Adipocyte (in vitro differentiated cells): ENCODE measurements at places on chromosomes 12 and 14.
A peak's percentile ranks its signal among the peaks of the same experiment; 100 is the strongest.

GRCh38 chr12:104011253-104011652 is 38.7 kb downstream of the GLT8D2 start:
- peak; percentile 91 for DNase-seq

- DNase-seq, result no peak
Observed at GRCh38 chr14:30385925-30386324, 173.0 kb upstream of the G2E3 start.

DNA sequence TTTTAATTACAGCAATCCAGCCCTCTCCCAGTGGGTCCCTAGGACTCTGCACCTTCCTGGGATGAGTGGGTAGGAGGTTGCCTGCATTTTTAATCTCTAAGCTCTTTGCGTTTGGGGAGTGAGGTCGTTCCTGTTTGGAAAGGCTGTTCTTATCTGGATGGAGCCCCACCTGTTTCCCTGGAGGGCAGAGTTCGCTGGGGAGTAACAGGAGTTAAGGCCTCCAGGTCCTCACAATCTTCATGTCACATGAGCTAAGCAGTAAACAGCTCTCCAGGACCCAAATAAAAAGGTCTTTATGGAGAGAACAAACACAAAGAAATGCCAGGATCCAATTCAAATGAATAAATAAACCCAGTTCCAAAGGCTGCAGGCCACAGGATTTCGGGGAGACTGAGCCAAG is 56.0 kb upstream of the RFLNA start:
- DNase-seq, result no peak

DNA sequence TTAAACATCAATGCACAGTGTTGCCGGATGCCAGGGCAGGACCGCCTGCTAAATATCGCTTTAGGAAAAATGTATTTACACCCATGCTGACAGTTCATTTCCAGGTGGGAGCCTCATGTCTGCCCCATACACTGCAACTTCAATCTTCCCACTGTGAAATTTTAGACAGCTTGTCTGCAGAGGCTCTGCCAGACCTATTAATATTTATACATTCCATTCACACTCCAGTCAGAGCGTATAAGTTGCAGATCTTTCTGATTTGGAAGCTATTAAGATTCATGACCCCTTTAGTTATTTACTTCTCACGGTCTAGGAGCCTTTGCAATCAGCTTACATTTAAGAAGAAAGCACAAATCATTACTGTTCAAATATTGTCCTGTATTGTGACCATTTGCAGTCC is 357.4 kb downstream of the ATP23 start:
- DNase-seq, result no peak

DNA sequence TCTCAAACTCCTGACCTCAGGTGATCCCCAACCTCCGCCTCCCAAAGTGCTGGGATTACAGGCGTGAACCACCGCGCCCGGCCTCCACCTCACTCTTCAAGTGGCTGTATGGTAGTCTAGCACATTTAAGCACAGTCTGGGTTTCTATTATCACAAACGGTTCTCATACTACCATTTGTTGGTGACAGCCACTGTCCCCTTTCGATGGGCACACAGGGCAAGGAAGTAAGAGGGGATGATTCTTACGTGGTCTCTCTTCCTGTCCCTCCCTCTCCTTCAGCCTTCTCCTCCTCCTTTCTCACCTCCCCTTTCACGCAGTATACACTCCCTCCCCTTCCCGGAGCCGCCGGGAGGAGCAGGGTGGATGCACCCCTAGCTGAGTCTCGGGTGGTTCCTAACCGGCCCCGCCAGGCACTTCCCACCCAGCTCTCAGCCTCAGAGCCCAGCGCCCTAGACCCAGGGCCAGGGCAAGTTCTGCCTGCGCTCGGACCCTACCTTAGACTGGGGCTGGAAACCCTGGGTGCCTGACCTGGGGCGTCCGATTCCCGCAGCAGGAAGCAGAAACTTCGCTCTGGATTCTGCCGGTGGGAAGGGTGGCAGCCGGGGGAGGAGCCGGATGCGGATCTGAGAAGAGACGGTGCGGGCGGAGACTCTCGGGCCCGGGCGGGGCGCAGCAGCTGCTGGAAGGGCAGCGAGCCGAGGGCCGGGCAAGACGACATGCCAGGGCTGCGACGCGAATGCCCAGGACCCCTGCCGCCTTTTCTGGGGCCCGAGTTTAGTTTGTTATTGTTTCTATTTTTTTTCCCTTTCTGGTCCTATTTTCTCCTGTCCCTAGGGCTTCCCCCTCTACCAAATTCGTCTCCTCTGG is at the start of gene TEP1:
TSS of gene TEP1 (minus strand) at position 626 of the 868 bp plus-strand sequence. CDS start 5,062 bp downstream, outside the sequence.
- peak; percentile 95 for DNase-seq

DNA sequence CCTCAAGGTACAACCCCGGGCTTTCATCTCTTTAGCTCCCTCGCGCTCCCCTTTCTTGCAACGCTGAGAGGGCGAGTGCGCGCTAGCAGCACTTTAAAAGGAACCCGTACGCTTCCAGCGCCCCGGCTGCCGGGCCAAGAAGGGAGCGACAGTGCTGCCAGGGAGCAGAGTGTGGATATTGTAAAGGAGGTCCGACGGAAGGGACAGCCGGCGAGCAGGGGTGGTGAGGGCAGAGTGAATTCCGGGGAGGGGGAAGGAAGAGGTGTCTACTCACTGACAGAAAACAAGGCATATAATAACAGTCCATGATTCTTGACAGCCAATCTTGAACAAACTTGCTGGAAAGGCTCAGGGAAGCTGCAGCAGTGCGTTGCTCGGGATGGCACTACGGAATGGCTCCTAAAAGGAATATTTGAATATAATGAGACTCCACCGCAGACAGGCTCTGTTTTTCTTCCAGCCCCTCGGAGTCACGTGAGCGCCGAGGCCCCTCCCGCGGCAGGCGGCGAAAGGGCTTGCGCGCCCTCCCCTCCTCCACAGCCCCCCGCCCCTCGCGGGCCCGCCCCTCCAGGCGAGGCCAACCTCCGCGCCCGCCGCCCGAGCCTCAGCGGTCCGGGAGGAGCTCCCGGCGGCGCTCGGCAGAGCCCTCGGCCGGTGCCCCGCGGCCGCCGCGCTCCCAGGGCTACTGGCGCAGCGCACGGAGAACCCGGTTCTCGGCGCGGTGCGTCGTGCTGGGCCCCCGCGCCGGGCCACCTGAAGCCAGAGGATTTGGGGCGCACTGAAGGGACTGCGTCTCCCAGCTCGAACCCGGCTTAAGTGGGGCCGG is 3.4 kb downstream of the BMP4 start:
- peak; percentile 94 for DNase-seq

- DNase-seq, result no peak
Observed at GRCh38 chr12:121766290-121767039, 27.0 kb downstream of the RHOF start.

DNA sequence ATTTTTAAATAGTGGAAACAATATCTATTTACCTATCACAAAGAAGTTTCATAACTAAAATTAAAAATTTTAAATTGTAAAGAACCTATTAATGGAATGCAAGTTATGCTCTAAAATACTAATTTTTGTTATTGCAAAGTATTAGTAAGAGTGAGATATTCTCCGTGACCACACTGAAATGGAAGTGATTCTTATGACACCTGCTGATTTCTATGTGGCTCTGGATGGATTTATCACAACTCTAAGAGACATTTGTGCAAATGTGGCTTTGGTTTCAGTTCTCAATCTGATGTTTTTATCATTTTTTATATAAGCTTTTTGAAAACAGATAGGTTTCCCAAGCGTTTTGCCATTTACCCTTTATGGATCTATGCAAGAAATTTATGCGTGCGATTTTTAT is 497.8 kb downstream of the NAV3 start:
- DNase-seq, result no peak

DNA sequence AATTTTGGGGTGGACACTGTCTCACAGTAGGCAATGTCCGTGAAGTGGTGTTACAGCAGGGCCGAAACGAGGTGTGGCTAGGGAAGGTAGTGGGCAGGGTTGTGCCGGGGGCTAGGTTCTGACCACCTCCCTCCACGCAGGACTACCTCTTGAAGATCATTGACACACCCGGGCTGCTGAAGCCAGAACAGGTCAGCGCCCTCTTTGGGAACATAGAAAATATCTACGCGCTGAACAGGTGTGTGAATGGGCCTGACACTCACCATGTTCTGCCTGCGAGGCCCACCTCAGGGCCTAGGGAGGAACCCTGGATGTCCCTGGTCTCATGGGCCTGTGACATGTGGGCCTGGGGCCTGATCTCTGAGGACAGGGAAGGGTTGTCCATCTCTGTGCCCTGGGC is 24.6 kb downstream of the PLEKHG3 start:
- DNase-seq, result no peak

DNA sequence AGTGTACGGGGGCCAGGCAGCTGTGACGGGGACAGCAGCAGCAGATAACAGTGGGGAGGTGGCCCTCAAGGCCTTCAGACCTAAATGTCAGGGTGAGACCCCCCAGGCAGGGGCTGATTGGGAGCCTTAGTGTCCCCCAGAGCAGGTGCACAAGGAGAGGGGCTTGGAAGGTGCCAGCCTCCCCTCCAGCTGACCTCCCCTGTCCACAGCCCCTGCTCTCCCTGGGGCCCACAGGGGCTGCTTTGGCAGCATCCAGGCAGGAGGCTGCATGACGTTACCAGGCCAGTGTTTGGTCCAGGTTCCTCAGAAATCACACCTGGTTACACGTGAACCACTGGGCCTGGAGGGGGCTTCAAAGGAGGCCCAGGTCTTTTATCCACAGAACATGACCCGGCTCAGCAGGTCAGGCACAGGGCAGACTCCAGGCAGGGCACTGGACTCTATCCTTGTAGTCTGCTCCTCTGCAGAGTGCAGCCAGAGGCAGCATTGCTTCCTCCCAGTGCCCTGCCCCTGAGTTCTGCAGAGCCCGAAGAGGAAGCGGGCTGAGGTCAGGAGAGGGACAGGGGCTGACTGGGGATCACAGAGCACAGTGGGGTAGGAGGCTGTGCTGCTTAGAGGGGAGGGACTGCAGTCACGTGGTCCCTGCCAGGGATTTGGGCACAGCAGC is 2.6 kb upstream of the TRMT61A start:
- no peak for DNase-seq

DNA sequence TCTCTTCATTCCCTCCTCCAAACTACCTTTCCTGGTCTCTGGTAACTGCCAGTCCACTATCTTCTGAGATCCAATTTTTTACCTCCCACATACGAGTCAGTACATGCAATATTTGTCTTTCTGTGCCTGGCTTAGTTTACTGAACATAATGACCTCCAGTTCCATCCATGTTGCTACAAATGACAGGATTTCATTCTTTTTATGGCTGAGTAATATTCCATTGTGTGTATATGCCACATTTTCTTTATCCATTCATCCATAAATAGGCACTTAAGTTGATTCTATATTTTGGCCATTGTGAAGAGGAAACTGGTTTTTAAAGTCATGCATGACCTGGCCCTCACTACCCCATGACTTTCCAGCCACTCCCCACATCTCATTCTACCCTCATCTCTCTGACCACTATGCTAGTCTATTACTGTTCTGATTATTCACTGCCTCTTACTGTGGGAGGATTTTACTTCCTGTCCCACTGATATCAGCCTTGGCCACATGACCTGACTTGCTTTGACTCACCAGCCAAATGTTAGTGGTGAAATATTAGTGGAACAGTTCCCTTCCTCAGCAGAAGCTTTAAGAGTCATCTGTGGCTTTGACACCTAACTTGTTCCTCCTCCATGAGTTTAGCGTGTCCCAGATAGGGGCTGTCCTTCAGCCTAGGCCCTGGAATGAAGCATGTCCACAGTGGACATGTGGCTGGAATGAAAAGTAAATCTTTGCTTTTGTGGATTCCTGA is 52.2 kb downstream of the GOLGA5 start:
- peak; percentile 28 for DNase-seq

DNA sequence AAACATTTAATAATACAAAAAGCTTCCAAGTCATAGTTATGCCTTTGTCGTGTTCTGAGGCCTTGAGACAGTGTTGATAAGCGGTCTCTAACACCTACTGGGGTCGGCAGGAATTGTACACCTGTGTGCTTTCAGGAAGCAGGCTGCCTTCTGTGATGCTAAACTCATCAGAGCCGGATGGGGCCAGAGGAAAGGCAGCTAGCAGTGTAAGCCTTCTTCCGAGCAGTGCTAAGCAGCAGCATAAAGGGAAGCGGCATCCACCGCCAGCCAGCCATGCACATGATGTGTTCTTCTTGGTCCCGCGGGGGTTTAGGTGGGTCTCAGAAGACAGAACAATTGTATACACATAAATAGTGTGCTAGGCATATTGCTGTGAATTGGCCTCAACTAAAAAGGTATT is 159.3 kb downstream of the SLC15A4 start:
- DNase-seq, result no peak

DNA sequence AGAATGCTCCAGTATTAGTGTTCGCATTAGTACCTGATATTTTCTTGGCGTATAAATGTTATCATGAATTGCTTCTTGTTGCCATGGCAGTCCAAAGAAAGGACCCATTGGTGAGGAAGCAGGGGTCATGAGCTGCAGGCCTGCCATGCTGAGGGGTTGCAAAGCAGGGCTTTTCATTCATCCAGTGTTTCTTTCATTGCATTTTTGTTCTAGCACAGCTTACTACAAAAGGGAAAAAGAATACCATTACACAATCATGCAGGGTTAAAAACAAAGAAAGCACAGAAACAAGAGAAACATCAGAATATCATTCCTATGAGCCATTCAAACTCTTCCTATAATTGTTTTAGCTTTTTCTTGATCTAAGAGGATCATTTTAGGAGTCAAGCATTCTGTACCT is 24.0 kb downstream of the DICER1 start:
- DNase-seq, result peak; percentile 45

DNA sequence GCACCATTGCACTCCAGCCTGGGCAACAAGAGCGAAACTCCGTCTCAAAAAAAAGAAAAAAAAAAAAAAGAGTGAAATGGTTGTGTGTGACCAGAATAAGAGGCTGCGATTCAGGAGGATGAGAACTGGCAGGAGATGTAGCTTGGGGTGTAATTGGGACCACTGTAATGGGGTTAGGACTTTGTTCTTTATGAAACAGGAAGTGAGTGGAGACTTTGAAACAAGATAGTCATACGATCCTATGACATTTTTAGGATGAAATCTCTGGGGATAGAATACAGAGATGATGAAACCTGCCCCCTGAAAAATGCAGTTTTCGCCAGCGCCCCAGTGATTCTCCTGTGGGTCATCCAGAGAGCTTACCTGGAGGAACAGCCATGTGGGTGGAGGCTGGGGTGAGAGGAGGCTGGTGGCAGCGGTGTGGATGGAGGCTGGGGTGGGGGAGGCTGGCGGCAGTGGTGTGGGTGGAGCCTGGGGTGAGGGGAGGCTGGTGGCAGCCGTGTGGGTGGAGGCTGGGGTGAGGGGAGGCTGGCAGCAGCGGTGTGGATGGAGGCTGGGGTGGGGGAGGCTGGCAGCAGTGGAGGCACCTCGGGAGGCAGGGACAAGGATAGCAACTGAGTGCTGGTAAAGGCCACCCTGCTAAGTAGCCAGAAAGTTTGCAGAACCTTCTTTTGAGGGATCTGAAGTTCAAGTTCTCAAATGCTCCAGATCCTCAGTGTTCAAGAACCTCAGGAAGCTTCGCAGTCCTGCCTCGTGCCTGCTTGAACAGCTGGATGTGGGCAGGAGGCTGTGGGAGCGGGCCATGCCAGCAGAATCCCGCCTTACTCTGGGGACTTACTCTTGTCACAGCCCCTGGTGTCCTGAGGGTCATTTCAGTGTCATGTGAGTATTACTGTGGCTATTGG is 20.2 kb downstream of the FBXL14 start:
- DNase-seq, result no peak
